ENCODE measurements at places on chromosomes 16 and 17.

- DNase-seq, result no peak
These were observed 16.4 kb downstream of the MVP start for GRCh38 chr16:29836623-29837022.

DNA sequence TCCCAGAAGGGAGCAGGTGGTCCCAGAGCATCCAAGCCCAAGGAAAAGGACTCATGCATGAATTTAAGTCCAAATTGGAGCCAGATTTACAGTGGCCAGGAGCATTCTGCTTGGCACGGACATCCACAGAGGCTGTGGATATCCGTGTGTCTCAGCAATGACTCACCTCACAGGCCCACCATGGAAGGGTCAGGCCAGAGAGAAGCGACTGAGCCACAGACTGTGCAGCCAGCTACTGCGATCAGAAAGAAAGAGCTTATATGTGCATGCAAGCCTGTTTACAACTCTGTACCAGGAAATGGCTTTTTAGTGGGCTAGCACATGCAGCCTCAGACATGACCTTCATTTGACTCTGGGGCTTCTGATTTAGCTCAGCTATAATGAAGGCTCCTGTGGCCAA, 231.0 kb downstream of the C16orf95 start:
- DNase-seq, result no peak

DNA sequence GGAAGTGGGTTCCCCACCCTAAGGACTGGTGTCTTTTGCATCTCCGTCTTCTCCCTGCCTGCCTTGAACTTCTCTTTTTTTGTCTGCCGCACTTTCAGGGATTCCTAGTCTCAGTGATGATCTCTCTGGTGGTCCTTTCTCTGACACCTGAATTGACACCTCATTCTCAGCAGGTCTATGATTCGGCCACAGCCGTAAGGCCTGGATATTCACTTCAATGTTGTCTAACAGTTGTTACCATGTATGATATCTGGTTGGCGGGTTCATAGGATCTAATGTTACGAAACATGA, 25.1 kb upstream of the SLC47A1 start:
- no peak for DNase-seq

- no peak for DNase-seq
These were observed 25.7 kb downstream of the MBTD1 start for GRCh38 chr17:51234162-51234561.

DNA sequence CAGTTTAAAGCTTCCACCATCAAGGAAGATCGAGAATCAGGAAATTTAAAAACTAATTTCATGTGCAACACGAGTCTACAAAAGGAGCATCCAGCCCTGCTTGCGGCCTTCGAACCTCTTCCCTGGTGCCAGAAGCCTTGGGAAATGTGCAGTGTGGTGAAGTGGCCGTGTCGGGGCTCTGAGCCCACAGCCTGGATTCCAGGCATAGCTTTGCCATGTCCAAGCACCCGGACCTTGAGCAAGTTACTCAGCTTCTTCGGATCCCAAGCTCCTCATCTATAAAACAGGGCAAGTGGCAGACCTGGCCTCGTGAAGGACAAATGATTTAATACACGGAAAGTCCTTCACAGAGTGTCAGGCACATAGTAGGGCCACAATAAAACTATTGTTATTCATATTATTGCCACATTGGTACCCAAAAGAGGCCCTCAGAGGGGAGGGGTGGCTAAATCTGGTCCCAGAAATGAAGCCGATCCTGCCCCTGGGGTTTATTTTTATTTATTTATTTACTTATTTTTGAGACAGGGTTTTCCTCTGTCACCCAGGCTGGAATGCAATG, 34.8 kb downstream of the COTL1 start:
- no peak for DNase-seq

DNA sequence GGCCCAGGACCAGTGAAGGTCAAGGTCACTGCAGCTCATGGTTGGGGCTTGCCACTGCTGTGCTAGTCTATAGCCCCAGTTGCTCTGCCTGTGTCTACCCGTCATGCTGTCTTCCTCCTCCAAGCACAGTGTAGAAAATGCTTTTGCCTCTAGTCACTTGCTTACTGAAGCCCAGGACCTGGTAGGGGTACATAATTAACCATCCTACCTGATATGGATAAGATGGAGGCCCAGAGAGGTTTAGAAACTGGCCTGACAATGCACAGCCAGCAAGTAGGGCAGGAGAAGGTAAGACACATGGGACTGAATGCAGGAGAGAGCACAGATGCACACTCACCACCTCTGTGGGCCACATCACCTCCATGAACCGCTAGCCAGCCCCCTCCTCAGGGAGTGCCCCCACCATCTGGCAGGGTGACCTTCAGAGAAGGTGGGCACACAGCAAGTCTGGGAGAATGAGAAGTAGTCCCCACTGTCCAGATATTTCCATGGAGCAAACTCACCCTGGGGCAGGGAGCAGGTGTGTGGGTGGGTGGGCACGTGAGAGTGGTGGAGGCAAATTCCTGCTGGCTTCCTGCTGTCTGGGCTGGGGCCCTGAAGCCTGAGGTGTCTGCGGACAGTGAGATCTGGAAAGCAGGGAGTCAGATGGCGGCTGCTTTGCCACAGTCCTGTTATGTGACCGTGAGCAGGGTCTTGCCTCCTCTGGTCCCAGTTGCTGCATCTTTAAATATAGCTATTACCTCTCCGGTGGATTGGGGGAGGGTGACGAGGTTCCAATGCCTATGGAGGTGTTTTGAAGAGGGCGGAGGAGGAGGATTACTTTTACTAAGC, 1.0 kb downstream of the CX3CL1 start:
- DNase-seq, result peak; percentile 13

DNA sequence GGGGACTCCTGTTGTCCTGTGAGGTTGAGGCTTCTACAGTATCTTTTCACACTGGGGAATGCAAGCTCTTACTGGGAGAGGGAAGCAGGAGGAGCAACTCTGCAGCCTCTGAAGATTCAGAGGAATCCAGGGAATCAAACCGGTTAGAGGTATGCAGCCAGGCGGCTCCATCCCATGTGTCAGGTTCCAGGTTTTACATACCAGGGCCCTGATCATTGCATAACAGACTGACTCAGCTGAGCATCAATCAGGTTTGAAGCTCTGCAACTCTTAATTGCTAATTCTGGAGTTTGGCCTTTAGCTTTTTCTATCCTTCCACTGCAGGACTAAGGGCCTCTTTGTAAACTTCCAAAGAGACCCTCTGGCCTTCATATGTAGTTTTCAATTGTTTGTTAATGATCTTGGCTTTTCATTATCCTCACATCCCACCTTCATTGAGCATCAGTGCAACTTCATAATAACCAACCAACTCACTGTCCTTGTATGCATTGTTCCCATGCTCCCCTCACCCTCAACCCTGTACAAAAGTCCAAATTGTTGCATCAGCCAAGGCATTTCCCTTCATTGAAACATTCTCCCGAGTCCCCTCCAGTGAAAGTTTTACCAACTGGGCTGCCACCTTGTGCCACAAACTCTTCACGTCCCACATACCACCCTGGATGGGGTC, 59.7 kb upstream of the DHX40 start:
- no peak for DNase-seq

- DNase-seq, result no peak
These were observed 19.7 kb upstream of the NDUFAB1 start for GRCh38 chr16:23615805-23616204.

Measured in neural progenitor cell (in vitro differentiated cells).